WERI-Rb-1 (cell line): ENCODE measurements at places on chromosomes 1 and 21.

DNA sequence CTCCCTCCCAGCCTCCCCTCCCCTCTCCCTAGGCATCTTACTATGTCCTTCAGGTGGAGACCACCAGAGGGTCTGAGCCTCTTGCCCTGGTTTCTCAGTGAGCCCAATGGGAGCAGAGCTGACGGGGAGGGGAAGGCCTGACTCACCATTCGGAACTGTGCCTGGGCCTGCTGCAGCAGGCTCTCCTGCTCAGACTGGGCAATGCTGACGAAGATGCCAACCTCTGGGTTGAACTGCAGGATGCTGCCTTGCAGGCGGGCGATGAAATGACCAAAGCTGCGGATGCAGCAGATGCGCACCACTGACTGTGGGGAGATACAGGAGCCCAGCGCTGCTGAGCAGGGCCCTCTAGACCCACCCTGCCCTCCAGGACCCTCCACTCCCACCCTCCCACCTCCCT lies 11.0 kb upstream of the PAQR6 start:
- DNase-seq: no peak

GRCh38 chr1:174405219-174405618 lies 42.5 kb upstream of the GPR52 start:
- DNase-seq: no peak

DNA sequence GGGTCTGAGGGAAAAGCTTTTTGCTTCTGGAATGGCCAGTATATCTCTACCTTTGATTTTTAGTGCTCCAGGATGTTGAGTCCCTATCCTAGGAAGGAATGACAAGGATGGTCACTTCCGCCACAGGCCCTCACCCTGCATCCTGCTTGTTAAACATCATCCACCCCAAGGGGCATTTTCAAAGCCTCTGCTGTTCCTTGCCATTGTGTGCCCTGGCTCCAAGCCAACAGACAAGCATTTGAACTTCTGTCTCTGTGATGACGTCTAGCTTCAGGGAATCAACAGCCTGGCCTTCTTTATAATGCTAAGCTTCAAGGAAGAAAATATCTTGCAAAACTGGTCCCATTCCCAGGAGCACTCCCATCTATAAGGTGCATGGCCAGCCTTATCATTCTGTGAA lies 12.3 kb upstream of the JAM2 start:
- DNase-seq: no peak

DNA sequence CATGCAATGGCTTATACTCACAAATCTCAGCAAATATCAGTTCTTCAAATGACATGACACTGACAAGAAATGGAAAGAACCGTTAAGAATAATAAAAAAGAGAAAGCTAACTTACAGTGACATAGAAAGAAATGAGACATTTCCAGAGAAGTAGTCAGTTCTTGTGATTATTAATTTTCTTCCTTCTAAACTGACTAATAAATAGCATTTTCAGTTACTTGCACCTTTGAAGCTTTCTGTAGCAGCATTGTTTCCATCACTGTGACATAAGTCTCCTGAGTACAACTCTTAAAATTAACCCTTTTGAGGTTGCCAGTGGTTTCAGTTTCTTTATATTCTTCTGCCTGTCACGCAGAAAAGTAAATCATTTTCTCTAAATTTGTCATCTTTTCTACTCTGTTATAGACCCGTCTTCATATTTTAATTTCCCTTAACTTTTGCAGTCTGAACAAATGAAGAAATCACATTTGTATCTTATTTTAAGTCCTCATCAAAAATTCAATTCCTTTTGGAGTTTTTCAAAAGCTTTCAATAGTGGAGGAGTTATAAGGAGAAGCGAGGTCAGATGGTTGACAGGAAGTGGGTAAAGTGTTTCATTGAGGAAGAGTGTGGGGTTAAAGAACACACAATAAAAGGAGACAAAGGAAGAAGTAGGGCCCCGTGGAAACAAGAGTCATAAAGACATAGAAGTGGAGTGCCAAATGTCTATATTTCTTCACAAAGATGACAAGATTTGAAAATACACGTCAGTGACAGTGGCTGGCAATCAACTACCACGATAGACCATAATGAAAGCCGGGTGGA lies 57.9 kb upstream of the S1PR1 start:
- DNase-seq: no peak

GRCh38 chr21:42340187-42341050 lies 10.4 kb downstream of the TFF2 start:
- DNase-seq: no peak

DNA sequence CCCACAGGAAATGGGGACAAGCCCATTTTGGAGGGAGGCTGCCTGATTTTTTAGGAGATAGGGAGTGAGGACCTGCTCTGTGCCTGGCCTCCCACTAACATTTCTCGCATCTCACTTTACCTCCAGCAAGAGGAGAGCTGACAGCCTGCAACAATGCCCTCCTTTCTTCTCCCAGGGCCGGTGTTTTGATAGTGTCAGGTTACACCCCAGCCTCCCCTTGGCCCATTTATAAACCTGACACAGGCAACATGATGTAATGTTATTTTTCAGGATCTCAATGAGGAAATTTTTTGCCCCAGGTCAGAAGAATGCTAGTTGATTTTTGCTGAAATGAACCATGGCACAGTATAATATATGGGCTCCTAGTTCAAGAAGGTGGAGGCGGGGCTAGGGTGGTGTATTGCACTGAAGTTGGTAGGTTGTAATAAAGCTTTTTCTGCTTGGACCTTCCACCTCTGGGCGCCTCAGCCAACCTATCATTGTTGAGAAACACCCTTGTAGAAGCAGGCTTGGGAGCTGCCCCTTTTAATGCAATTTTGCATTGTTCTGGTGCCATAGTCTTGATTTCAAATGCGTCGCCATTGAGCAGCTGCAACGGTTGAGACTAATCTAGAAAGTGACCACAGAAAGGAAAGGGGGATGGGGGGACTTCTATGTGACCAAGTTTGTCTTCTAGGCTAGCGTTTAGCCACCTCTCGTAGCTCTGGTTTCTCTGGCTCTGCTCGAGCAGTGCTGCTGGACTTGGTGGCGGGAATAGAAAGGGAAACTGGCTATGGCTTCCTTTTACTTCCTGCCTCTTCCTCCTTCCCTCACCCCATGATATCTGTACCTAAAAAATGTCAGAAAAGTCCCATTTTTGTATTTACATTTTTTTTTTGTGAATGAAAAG lies 53.0 kb downstream of the PBX1 start:
- no peak for DNase-seq

DNA sequence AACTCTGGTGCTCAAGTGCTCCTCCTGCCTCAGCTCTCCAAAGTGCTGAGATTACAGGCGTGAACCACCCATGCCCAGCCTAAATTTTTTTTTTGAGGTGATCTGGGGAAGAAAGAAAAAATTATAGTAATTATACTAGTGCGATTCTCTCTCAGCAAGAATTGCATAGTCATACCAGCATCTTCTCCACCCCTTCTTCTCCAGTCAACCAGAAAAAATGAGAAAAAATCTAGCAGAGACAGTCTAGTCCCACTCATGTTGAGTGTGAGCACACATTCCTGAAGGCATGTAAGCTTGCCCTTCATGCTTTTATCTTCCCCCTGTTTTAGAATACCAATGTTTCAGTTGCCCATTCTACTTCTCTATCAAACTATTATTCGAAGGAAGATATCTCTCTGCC lies 207.6 kb downstream of the S1PR1 start:
- DNase-seq: no peak

GRCh38 chr21:15894596-15894995 lies 164.8 kb downstream of the USP25 start:
- no peak for DNase-seq

DNA sequence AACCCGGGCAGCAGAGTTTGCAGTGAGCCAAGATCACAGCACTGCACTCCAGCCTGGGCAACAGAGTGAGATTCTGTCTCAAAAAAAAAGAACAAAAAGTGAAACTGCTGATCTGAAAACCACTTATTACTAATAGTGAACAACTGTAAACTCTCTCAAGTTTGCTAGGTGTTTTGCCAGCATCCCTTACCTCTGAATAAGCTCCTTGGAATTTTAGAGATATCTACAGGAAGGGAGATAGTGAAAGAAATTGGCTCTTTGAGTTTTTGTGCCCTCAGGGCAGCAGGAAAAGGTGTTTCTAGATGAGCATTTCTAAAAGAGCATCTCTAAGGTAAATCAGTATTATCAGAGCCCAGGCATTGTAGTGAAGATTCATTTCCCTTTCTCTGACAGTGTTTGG lies 27.1 kb downstream of the PARK7 start:
- DNase-seq: no peak

DNA sequence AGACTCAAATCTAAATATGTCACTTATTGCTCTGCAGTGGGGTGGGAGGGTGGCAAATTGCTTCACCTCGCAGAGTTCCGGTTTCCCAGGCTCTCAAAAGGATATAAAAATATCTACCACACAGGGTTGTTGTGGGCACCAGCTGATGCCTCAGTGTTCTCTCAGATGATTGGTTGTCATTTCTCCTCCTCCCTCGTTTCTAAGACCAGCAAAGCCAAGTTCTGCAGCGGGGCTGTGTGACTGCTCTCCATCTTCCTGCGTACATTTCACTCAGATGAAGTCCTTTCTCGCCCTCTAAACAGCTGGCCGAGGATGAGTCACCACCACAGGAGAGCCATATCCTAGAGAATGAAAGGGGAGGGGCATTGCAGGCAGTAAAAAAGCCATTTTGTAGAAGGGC lies 35.0 kb upstream of the VWA5B1 start:
- no peak for DNase-seq

GRCh38 chr1:154466921-154467417 lies 35.0 kb upstream of the TDRD10 start:
- peak; percentile 42 for DNase-seq

DNA sequence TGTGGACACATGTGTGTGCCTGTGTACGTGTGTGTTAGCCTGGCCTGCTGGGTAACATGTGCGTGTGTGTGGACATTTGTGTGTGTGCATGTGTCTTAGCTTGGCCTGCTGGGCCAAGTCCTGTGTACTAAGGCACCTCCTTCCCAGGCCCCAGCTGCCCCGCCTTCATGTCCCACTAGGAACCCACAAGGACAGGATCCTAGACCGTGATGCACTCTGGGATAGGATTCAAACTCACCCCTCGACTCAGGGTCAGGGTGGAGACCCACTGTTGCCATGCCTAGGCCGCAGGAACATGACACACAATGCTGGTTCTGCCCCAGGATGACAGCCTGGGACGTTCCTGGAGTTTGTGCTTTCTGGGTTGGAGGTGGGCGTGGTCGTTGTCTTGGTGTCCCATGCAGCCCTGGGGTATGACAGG lies 89.9 kb upstream of the TMPRSS2 start:
- no peak for DNase-seq

DNA sequence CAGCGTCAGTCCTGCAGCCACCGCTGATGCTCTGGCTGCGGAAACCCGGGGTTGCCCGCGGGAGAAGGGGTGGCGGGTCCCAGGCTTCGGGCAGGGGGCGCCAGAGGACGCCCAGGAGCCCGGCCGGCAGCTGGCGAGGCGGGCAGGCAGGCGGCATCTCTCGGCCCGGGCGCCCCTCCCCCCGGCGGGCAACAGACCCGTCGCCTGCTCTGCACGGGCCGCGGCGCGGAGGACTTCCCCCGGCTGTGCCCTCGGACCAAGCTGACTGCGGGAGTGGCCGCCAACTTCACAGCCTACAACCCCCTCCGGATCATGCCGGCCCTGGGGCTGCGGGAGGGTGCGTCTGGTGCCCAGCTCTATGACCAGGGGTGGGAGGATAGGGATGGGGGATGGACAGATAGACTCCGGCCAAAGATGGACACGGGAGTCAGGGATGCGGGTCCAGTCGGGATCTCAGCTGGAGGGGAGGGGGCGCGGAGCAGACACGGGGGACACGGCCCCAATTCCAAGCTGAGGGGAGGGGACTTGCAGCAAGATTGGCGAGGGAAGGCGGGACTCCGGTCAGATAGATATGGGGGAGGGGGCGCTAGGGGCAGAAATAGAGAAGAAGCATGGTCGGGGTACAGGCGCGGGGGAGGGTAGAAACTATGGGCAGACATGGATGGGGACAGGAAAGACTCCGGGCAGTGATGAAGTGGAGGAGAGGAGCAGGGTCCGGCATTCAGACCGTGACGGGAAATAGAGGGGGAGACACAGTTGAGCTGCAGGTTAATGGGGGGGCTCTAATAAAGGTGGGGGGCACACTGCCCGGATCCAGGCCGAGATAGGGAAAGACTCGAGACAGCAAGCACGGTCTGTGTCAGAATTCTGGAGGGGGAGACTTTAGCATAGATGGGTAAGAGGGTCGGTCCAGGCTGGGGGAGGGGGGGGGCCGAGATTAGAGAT lies 1.1 kb downstream of the ADGRB2 start:
- DNase-seq: peak; percentile 81
